Left renal pelvis (tissue), 4 donors: ENCODE measurements at places on chromosomes 4 and X.

GRCh38 chr4:35933901-35934300, 310.4 kb downstream of the ARAP2 start:
- DNase-seq: no peak

GRCh38 chr4:52157641-52158316, 106.7 kb downstream of the SPATA18 start:
- no peak for DNase-seq

GRCh38 chrX:16469870-16470269, 180.1 kb upstream of the S100G start:
- DNase-seq: no peak

- no peak for DNase-seq
Measured at GRCh38 chr4:73850261-73850970, 2.7 kb upstream of the PF4V1 start.
